ENCODE measurements at places on chromosomes 12 and 14. TPM values are rescaled to one million over a fixed set of nuclear protein-coding genes. Genes with fewer than 3 reads are reported as not detected.

CARMIL3 gene
- 0.34 TPM for total RNA-seq

PIP4K2C gene
- total RNA-seq: 43.6 TPM

CD163L1 gene
- total RNA-seq: 1.6 TPM

TRPV4 gene
- 0.75 TPM for total RNA-seq

KRT77 gene
- total RNA-seq: not detected

FAM181A gene
- not detected for total RNA-seq

DNA sequence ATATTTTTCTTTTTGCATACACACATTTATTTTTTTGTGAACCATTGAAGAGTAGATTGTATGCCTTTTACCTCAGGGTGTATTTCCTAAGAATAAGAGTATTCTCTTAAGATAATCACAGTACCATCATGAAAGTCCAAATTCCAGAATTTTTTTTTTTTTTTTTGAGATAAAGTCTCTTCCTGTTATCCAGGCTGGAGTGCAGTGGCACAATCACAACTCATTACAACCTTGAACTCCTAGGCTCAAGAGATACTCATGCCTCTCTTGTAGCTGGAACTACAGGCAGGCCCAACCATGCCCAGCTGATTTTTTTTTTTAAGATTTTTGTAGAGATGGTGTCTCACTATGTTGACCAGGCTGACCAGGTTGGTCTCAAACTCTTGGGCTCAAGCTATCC, 10.9 kb downstream of the FRS2 start:
- no peak for DNase-seq

- peak; percentile 54 for DNase-seq
These were observed 87.4 kb downstream of the SYT1 start for GRCh38 chr12:78951803-78952551.

DNA sequence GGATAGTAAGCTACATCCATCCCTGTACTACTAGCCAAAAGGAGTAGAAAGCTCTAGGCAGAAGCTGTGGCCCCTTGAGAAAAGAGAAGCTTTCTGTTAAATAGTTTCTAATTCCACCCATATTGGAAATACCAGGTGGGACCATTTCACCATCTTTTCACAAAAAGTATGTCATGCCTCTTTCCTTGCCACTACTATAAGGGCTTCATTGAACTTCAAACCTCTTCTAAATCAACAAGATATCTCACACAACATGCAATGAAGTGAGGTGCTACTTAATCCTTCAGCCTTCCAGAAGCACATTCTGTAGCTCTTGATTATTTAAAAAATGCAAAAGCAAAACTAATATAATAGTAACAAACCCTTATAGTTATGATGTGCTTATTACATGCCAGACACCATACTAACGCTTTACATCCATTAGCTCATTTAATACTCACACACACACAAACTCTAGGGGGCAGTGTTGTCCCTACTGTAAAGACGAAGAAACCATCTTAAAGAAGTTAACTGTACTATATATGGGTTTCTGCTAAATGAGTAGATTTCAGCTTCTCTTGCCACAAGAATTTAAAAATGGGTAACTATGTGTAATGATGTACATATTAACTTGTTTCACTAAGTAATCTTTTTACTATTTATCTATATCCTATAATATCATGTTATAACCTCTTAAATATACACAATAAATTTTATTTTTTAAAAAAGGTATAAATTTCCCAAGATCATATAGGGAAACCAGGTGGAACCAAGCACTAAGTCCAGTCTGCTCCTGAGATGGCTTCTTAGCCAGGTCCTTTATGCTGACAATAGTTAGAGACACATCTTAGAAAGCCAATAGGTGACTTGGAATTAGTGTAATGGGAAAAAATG, 124.4 kb downstream of the RPS29 start:
- peak; percentile 62 for DNase-seq

- peak; percentile 41 for DNase-seq
These were observed 10.6 kb upstream of the MAP4K5 start for GRCh38 chr14:50542941-50543418.

DNA sequence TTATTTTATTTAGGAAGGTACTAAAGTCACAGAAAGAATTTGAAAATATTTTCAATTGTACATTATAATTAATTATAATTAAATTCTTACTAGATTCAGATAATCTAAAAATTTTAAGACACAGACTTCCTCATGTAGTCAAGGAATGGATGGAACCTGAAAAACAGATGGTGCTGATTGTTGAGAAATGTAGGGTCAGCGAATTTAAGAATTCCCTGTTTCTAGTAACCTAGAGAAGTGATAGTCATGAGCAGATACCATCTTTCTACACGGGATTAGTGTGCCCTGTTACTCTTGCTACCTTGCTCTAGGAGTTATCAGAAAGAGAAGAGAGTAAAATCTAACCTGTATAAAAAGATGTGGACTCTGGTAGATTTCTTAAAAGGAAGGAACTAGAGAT, 37.5 kb upstream of the PTHLH start:
- no peak for DNase-seq

DNA sequence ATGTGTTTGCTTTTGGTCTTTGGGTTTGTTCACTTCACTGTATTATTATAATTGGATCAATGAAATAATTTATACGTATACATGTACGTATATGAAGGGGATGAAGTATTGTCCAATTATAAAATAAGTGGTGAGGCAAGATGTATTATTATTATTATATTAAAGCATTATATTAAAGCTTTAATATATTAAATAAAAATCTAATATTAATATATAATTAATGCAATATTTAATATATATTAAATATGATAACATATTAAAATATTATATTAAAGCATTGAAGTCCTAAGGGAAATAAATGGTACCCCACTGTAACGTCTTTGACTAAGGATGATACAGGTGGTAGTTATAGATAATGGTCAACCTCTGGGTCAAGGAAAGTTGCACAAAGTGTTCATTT, 63.7 kb upstream of the RTL1 start:
- DNase-seq: no peak

- DNase-seq: no peak
These were observed 25.5 kb downstream of the BDKRB1 start for GRCh38 chr14:96281486-96281885.

- DNase-seq: no peak
These were observed 7.1 kb downstream of the BCL11B start for GRCh38 chr14:99264691-99265450.

DNA sequence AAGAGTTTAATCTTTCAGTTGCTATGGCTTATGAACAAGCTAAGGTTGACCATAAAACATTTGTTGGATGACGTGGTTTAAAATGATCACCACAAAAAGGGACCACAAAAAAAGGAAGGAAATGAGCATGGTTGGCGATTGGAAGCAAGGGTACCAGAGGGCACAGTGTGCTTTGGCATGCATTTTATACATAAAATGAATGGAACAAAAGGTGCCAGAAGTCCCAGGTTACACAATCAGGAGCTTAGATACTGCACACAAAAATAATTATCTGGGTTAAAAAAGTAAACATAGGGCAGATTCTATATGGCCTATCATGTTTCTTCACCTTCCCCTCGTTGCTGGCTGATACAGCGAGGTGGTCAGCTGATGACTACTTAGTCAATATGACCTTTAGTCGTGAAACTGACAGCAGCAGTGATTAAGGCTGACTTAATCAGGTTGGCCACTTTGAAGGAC, 50.7 kb downstream of the ZC3H14 start:
- peak; percentile 88 for DNase-seq

DNA sequence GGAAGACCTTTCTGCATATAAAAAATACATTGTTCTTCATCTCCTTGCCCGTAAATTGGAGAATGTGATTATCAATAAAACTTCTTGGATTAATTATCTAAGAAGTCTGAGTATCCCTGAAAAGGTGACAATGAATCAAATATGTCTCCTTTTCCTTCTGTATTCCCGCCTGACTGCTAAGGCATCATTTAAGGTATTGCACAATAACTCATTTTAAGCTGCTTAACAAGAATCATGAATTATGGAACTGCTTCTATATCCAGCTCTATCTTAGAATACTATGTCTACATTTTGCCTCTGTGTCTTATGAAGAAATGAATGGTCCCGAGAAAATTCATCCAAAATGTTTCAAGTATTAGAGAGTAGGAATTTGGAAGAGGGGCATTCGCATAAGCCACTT, 294.4 kb downstream of the SOX5 start:
- DNase-seq: no peak

DNA sequence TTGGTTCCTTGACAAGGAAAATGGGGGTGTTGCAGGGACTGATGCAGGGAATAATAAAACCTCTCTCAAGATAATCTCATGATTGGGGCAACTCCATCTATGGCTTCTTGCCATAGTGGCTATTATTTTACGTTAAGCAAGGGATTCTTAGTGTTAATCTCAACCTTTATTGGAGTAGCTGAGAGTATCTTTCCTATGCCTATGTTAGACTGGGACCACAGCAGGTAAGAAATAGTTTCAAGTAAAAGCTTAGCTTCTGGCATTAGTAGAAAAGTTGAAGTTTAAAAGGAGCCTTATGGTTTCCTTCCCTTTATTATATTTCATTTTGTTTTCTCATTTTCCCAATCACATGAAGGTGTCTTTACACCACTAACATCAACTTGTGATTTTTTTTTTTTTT, 16.7 kb downstream of the SINHCAF start:
- DNase-seq: no peak

DNA sequence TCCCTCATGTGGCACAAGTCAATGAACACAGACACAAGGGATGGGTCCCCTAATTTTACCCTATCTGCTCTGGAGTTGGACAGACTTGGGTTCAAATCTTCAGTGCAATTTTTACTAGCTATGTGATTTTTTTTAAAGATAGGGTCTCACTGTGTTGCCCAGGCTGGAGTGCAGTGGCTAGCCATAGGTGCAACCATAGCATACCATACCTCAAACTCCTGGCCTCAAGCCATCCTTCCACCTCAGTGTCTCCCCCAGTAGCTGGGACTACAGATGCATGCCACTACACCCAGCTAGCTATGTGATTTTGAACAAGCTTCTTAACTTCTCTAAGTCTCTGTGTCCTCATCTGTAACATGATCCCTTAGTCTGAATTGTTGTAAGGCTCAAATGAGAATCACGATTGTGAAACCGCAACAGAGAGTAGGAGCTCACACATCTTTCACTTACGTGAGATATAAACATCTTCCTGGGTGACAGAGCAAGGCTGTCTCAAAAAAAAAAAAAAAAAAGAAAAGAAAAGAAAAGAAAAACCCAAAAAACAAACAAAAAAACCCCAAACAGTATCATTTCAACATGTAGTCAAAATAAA, 4.7 kb downstream of the CALCOCO1 start:
- DNase-seq: no peak

DNA sequence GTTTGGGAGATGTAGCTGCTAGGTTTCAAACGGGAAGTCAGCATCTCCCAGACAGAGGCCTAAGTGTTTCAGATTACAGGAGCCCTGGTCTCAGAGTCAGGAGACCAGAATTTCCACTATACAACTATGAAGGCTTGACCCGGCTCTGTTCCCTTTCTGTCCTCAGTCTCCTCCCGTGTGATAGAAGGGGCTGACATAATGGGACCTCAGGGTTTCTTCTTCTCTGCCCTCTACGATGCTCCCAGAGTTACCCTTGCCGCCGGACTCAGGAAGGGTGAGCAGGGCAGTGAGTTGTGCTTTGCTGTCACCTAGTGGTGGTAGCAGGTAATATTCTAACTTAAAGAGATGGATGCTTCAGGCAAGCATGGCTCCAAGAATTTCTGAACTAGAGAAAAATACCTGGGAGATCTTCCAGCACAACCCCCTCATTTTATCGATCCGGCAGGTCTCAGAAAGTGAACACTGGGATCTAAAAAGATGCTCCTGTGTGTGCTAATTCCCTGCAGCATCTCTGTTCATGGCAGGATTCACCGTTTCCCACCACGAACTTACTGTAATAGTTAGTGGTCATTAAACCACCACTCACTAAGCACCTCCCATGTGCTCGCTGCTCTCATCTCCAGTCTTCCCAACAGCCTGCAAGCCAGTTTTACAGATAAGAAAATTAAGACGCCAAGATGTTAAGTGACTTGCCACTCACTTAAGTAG, 84.4 kb downstream of the VWF start:
- peak; percentile 34 for DNase-seq

DNA sequence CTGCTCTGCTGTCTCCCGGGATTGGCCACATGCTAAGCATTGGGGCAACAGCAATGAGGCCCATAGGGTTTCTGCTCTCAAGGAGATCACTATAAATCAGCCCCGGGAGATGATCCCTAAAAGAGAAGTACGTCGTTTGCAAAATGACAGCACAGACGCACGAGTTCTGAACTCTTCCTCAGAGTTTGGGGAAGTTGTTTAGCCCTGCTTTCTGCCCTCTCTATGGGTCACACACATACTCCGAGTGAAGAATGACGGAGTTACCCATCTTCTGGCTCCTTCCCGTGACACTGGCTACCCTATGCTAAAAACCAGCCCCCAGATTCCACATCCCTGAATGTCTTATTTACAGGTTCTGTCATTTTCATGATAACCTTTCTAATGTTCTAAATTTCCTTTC, 258.0 kb upstream of the PLEKHG7 start:
- no peak for DNase-seq

DNA sequence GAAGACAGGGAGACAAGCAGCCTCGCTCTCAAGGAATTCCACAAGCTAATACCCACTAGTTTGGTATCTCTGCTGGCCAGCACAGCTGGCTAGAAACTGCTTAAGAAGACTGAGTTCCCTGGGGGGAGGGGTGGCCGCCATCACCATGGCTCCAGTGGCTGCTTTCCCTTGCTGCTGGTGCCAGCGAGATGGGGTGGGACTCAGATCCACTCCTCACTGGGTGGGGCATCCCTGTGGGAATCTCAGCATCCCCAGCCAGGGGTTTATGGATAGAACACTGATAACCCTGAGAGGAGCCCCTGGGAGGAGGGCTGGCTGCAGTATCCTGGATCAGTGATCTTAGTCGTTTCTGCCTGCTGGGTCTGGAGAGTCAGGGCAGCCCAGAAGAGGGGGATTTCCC, 170.6 kb upstream of the MDGA2 start:
- no peak for DNase-seq

DNA sequence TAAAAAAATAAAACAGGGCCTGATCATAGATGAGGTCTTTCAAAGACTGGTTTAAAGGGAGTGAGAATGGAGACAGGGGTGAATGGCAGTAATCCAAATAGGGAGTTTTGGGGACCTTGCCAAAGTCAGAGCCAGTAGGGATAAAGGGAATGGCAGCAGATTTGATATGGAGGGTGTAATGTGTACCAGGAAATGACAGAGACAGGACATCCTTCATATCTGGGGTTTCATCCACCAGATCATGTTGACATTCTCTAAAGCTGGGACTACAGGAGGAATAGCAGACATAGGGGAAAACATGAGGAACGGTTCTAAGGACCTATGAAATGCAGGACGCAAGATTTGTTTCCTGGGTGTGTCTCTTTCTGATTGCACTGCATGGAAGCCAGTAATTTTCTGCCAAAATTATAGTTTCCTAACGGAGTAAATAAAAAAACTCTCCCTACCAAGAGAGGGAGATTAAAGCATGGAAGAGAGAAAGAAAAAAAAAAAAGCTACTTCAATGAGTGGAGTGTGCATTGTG, 169.9 kb downstream of the PRKD1 start:
- no peak for DNase-seq

Measured in astrocyte (in vitro differentiated cells and primary cell).